Mesothelial cell of epicardium (in vitro differentiated cells): ENCODE measurements at places on chromosomes 4 and X. TPM values are rescaled to one million over a fixed set of nuclear protein-coding genes. Genes with fewer than 3 reads are reported as not detected.

SMR3B gene
- not detected in 3 replicates for total RNA-seq

PDE5A gene
- total RNA-seq: 24.2 to 27.4 TPM (median 27.1 TPM) in 3 replicates

CXCR3 gene
- not detected in 3 replicates for total RNA-seq

ACE2 gene
- total RNA-seq: 0.25 to 0.59 TPM (median 0.35 TPM) in 3 replicates

IGSF1 gene
- total RNA-seq: 8.3 to 8.9 TPM (median 8.8 TPM) in 3 replicates

MAGEA2B gene
- total RNA-seq: not detected in 3 replicates

GAGE13 gene
- total RNA-seq: not detected in 3 replicates

EDA2R gene
- total RNA-seq: 13.6 to 14.8 TPM (median 14.6 TPM) in 3 replicates

GPR34 gene
- total RNA-seq: not detected in 3 replicates

TMSB15A gene
- 20.7 to 21.8 TPM (median 20.8 TPM) in 3 replicates for total RNA-seq

XKRX gene
- 0.90 to 1.0 TPM (median 0.96 TPM) in 3 replicates for total RNA-seq

CXCL13 gene
- total RNA-seq: not detected in 3 replicates

NLRP2B gene
- not detected in 3 replicates for total RNA-seq
